CD8-positive, alpha-beta T cell (primary cell): ENCODE measurements at places on chromosomes 6 and 20. TPM values are rescaled to one million over a fixed set of nuclear protein-coding genes. Genes with fewer than 3 reads are reported as not detected.

Gene OR2J3
- total RNA-seq: not detected

Gene BTNL2
- total RNA-seq: not detected

Gene LTA
- total RNA-seq: 17.1 TPM

Gene SMOC2
- not detected for total RNA-seq

Gene PRPF6
- total RNA-seq: 51.6 TPM
